HCT116 (cell line): ENCODE measurements at places on chromosomes 2 and 18. TPM values are rescaled to one million over a fixed set of nuclear protein-coding genes. Genes with fewer than 3 reads are reported as not detected.
A peak's percentile ranks its signal among the peaks of the same experiment; 100 is the strongest.

GRCh38 chr2:37570773-37571586 is 100.5 kb downstream of the CDC42EP3 start:
- no peak for DNase-seq

DNA sequence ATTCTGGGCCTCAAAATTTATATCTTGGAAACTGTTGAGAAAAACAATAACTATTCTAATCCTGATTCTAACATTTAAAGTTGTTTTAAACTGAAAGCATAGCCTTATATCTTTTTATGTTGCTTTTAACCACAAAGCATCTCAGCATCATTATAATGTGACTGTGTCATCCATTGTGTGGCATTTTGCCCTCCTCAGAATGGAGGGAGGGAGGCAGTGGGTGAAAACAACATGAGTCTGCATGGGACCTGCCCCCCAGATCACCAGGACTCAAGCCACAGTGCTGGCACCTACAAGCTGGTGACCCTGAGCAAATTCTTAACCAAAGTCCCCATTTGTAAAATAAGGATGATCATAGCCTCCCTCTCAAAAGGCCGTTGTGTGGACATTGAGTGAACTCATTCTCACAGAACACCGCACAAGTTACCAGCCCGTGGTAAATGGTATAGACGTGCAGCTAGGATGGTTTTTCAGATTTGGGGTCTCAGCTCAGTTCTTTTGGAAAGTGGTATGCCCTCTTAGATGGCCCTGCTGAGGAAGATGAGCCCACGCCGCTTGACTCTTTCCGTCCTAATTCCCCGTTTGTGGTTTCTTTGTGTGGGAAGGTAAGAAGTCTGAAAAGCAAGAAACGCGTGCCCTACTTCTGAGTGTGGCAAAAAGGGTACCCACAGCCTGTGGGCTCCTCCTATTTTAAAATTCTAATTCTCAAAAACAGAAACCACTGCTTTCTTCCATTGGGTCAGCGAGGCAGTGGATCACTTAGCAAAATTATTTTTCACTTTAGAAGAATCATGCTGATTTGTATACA is 305.0 kb upstream of the ID2 start:
- DNase-seq: no peak

GRCh38 chr2:12558519-12558918 is 158.2 kb upstream of the TRIB2 start:
- DNase-seq: no peak

DNA sequence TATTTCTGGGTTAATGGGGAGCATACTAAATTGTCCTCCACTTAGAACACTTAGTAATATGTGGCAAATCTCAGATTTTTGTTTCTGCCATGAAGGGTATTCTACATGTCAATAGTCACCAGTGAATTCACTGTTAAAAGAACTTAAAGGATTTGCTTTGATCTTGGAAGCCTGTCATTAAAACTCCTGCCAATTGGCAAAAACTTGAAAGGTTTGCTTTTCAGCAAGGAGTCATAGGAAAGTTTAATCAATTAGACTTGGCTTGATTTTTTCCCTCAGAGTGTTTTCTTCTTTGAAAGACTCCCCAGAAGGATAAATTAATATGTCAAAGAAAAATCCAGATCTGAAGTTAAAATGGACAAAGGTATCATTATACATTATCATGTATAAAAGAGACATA is 671.9 kb upstream of the PKDCC start:
- no peak for DNase-seq

DNA sequence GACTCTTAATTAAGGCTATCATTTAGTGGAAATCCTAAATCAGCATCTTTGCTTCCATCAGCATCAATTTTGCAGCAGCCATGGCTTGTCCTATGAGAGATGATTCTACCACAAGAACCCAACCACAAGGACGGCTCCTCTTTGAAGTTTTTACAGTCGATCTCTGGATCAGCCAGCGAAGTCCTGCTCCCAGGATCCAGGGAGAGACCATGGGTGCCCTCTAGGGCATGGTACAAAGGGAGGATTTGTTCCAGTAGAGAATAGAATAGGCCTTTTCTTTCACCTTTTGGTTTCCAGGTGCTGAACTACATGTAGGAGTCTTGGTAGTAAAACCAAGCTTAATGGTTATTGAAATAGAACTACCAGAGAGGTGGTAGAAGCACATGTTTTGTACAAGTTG is 52.7 kb downstream of the TMEM200C start:
- DNase-seq: no peak

Gene TDRD15
- total RNA-seq: not detected

GRCh38 chr2:146927080-146927711 is 917.6 kb upstream of the ACVR2A start:
- DNase-seq: peak; percentile 39
